Fibroblast of the aortic adventitia (primary cell): ENCODE measurements at places on chromosomes 3 and 15.

DNA sequence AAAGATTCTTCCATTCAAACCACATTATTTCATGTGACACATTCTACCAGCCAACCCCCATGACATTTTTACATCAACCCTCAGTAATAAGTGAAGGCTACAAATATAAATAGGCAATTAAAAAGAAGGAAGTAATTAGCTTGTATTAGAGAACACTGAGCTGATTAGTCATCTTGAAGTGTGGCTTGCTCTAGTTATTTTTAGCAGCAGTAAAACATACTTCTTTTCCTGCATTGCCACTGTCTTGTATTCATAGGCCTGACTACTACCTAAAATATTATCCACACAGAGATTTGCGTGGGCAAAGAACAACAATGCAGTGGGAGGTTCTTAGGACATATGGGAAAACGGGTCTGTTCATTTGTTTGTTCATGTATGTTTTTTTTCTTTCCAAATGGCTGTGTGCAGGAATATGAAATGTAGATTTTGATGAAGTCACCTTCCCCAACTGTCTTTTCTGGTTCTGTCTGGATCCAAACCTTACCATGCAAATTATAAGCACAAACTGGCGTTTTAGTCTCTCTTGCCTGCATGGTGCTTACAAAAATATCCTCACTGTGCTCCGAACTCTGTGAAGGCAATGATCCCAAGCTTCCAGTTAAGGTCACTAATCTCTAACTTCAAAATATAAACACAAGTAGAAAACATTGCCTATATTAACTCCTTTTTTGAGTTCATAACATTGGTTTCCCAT is 31.5 kb upstream of the TM4SF4 start:
- DNase-seq: peak; percentile 53

DNA sequence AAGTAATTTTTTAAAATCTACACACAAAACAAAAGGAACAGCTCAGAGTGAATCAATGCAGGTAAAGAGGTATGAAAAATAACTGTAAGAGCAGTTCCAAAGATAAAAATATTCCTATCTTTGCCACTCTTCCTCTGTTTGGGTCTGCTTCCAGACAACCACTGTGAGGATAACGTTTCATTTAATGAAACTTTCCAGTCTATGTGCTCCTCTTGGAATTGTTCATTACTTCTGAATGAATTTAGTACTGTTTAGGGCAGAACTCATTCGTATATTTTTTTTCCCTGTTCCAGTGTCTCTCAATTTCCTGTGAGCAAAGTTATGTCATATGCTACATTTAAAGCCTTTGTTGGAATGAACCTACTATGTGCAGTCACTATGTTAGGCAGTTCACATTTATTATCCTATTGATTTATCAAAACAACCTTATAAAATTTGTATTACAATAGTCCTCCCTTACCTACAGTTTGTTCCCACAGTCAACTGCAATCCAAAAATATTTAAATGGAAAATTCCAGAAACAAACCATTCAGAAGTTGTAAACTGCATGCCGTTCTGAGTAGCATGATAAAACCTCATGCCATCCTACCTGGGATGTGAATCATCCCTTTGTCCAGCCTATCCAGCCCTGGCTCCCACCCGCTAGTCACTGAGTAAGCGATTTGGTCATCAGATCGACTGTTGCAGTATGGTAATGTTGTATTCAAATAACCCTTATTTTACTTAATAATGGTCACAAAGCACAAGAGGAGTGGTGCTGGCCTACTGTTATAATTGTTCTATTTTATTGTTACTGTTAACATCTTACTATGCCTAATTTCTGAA is 98.1 kb downstream of the TMCC1 start:
- DNase-seq: peak; percentile 17

- DNase-seq: no peak
These were observed 64.0 kb downstream of the TCAIM start for GRCh38 chr3:44402548-44402947.

GRCh38 chr15:45126535-45127158 is 3.0 kb downstream of the DUOXA1 start:
- peak; percentile 34 for DNase-seq

DNA sequence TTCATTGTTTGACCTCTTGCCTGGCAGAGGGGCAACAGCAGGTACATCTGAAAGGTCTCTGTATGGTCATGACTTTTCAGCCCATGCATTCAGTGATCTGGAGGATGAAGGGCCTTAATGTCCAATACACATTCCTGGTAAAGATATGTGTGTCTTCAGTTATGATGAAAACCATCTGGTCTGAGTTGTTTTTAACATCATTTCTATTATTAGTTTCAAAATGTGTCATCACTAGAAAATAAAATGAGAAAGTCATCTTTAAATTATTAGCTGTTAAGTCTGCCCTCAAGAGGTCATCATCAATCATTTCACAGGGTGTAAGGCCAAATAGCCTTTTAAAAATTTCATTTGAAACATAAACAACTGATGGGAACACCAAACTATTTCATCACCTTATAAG is 92.1 kb upstream of the PLSCR4 start:
- peak; percentile 83 for DNase-seq

- no peak for DNase-seq
These were observed 18.0 kb downstream of the TMEM44 start for GRCh38 chr3:194615226-194615625.

- no peak for DNase-seq
These were observed 3.1 kb downstream of the TM4SF1 start for GRCh38 chr3:149374391-149374790.

DNA sequence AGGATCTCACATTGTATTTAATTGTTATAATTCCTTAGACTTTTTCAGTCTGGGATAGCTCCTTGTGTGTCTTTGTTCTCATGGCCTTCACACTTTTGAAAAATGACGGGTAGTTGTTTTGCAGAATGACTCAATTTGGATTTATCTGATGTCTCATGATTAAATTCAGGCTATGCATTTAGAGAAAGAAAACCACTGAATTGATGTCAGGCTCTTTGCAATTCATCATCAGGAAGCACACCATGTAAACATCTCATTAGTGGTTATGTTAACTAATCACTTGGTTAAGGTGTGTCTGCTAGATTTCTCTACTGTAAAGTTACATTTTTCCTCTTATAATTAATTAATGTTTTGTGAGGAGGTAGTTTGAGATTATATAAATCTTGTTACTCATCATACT is 8.0 kb upstream of the SLC22A13 start:
- no peak for DNase-seq

DNA sequence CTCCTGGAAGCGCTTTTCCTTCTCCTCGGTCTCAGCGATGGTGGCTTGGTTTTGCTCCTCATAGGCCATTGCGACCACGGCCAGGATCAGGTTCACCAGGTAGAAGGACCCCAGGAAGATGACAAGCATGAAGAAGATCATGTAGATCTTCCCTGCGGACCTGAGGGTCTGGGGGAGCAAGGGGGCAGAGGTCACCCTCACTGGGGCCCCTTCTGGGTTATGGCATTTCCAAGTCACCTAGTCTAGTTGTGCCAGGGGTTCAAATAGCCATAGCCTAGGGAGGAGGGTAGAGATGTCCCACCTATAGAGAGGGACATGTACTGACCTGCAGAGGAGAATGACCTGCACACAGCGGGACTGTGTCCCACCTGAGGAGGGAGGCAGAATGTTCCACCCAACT is 43.5 kb downstream of the SCN5A start:
- no peak for DNase-seq

- peak; percentile 59 for DNase-seq
These were observed 3.3 kb downstream of the ARL6IP5 start for GRCh38 chr3:69088063-69088462.

DNA sequence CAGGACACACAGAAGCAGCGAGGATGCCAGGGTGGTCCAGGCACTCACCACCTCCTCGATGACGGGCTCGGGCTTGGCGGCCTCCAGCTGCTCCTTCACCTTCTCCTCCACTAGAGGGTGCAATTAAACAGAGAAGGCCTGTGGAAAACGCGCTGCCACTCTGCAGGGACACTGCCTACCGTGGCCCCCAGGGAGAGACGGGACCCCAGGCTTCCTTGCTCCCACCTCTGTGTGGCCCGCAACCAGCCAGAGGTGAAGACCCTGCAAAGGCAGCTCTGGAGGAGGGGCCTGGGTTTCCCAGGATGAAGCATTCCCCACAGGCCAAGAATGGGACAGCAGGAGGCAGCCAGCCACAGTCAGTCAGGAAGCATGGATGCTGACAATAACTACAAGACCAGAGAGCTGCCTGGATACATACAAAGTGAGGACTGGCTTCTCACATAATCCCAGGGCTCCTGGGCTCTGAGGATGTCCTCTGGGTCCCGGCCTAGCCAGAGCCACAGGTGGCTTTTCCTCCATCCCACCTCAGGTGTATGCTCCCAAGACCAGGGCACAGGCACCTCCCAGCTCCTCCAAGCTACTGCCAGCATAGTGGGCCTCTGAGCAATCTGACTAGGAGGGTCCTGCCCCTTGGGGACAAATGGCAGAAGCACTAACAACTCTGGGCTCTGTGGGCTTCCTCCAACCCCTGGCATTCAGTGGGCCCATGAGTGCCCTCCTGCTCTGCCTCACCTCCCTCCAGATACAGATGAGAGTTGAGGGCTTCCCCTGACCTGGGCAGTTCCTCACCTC is 46.2 kb downstream of the PTH1R start:
- DNase-seq: peak; percentile 34

GRCh38 chr3:40185029-40185695 is 124.3 kb upstream of the EIF1B start:
- DNase-seq: no peak

DNA sequence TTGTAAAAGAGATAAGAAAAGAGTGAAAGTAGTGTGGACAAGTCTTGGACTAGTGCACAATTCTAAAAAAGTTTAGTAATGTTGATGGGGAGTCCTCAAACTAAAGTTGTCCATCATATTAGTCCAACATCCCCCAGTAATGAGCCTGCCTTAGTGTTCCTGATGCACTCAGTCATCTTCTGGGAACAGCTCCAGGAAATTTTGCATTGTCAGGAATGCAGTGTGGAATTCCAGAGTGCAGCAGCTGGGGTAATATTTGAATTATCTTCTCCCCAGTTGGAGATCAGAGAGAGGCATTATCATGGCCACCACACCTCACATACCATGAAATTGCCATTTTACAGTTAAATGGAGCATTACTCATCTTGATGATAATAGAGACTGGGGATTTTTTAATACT is 528.8 kb upstream of the NAALADL2 start:
- peak; percentile 95 for DNase-seq

- peak; percentile 94 for DNase-seq
These were observed at the start of gene EIF4G1 for GRCh38 chr3:184314363-184314699. Gene EIF4G1, plus strand, starts transcription at chr3:184314606. Its CDS starts 1,191 bp downstream, at chr3:184315797.
